Hematopoietic multipotent progenitor cell treated with erythropoietin and hydrocortisone succinate and interleukin-3 and kit ligand, for 6 days (in vitro differentiated cells): ENCODE measurements at places on chromosomes 12 and 14.

DNA sequence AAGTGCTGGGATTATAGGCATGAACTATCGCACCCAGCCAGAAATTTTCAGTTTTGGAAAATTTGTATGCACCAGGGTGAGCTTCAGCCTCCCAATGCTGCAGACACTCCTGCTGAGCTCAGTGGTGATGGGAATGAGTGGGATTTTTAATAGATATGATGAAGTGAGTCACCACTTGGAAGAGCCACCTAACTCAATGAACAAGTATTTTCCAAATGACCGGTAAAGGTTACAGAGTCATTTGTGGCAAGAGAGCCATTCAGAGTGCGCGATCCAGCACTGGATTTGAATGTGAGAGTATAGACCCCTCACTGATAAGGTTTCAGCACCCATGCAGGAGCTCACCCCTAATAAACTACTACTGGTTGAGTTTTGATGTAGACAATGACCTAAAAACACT is 100.7 kb downstream of the PPP2R5C start:
- no peak for DNase-seq

- no peak for DNase-seq
Observed at GRCh38 chr12:117034249-117034648, 65.0 kb downstream of the TESC start.

GRCh38 chr12:3631759-3632158 is 121.2 kb downstream of the CRACR2A start:
- no peak for DNase-seq

GRCh38 chr14:35539969-35540368 is 6.0 kb downstream of the INSM2 start:
- DNase-seq: no peak

- DNase-seq: no peak
Observed at GRCh38 chr12:89427508-89428156, 75.3 kb upstream of the DUSP6 start.

- no peak for DNase-seq
Observed at GRCh38 chr12:74776378-74776777, 238.7 kb downstream of the ATXN7L3B start.

DNA sequence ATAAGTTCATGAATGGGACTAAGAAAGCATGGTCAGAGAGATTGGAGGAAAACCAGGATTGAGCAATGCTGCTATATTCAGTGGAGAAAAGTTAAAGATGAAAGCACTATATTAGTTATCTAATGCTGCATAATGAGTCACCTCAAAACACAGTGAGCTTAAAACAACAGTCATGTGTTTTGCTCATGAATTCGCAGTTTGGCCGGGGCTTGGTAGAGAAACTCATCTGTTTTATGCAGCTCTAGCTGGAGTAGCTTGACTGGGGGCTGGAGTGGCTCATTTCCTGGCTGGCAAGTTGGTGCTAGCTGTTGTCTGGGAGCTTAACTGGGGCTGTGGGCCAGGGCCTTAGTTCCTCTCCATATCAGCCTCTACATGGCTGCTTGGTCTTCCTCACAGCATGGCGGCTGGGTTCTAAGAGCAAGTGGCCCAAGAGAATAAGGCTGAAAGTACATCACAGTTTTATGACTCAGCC is 90.1 kb downstream of the ADCK1 start:
- DNase-seq: no peak

- no peak for DNase-seq
Observed at GRCh38 chr12:53051058-53051880, 1.4 kb downstream of the TNS2 start.

DNA sequence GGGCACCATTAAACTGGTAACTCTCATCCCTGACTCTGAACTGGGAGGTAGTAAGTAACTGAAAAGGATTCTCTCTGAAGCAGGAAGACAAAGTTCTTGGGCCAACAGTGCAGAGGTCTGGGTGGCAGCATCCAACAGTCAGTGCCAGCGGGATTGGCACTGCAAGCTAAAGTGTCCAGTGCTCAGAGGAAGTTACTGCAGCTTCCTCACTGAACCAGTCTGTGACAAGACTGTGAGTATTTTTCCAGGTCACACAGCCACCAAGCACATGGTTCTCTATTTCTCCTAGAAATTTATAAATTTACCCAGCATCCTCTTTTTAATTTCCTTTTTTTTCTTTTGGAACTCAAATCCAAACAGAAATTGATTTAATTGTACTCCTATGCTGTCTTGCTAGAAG is 81.6 kb upstream of the FAR2 start:
- DNase-seq: no peak

DNA sequence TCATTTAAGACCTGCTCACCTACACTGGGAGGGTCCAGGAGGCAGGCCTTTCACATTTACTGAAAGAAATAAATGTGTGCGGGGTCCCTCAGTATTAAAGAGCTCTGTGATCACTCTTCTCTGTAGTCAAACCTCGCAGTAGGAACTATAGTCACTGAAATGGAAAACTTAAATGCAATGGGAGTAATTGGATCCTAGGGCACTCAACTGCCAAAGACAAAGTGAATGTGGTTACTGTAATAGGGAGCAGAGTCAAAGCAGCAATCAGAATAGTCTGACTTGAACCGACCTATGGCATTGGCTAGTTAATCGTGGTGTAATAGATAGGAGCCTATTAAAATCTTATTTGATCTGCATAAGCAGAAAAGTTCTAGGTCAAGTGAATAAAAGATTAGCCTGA is 26.6 kb upstream of the DYRK2 start:
- no peak for DNase-seq

- DNase-seq: no peak
Observed at GRCh38 chr12:4121506-4122020, 152.0 kb upstream of the CCND2 start.

GRCh38 chr12:25263594-25263993 is 12.9 kb upstream of the KRAS start:
- no peak for DNase-seq

GRCh38 chr12:111409780-111410430 is 4.2 kb downstream of the SH2B3 start:
- peak; percentile 74 for DNase-seq

DNA sequence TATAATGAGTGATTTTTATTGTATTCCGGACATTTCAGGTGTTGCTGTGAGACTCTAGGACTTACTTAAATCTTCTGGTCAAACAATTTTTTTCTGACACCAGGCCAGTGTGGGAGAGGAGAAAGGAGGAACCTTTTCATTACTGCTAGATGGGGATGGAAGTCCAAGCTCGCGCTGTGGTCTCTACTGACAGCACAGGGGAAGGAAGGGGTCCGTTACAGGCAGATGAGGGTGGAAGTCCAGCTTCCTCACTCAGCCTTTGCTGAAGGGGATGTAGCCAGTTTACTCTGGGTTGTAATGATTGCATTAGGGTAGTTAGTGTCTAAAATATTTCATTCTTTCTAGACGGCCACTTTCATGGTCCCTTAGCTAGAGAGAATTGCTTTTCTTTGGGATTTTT is 26.3 kb upstream of the ST8SIA1 start:
- DNase-seq: no peak

DNA sequence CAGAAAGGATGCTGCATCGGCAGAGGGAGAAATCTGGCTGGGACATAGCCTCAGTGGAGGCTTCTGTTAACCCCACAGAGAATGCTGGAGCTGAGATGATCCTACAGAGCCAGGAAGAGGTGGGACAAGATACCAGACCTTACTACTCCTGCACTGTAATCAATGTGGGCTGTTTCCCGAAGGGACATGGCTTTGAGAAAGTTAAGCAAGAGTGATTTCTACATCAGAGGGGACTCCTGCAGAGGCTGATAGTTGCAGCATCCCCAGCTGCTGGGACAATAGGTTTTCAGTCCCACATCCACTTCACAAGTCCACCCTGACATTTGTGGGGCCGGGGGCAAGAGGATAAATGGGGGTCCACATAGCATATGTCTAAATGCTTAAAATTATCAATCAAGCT is 22.5 kb upstream of the CMKLR1 start:
- DNase-seq: no peak

DNA sequence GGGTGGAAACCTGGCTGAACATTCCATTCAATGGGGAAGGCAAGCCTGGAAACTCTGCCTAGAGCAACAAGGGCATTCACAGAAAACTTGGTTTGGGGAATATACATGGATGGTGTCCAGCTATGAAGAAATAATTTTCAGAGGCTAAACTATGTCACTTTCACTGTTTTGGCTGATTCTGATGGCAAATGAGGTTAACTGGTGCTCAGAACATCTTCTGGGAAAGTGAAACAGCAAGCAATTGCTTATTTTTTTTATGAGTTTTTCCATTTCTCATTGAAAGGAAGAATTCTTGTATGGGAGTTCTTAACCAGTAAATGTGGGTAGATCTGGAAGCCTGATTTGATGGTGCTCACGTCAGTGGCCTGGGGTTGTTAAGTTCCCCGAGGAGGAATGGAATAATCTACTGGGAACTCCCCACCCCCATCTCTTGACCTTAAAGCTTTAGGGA is 132.8 kb upstream of the BTG1 start:
- no peak for DNase-seq

GRCh38 chr14:45251912-45252311 is 1.1 kb downstream of the MIS18BP1 start:
- peak; percentile 80 for DNase-seq

DNA sequence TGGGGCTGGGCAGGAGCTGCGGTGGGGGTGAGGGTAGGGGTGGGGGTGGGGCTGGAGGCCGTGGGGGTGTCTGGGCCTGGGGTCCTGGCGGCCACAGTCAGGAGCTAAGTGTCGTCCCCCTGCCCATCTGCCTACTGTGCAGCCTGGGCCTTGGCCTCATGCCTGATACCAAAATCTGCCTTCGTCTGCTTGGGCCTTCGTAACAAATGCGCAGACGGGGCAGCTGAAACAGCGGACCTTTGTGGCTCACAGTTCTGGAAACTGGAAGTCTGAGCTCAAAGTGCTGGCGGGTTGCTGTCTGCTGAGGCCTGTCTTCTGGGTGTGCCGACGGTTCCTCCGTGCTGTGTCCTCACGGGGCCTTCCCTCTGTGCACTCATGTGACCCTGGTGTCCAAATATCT is 61.7 kb downstream of the KIF26A start:
- DNase-seq: no peak

DNA sequence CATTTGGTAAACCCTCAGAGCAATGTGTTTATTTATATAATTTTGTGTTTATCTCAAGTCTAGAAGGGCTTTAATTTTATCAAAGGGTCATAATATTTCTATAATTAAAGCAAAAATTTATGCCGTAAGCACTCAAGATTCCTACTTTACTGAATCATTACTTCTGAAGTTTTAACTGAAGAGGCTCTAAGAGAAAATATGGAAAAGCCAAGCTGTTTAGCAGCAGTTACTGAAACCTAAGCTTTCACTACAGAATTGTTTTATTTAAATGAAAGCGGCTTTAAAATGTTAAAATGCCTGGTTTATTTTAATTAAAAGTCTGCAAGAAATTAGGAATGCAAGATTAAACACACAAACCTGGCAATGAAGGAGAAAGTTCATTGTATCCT is 73.9 kb upstream of the BBS10 start:
- no peak for DNase-seq

GRCh38 chr12:94536040-94536965 is 76.6 kb upstream of the CEP83 start:
- no peak for DNase-seq

GRCh38 chr12:109963743-109964429 is 32.3 kb downstream of the GIT2 start:
- DNase-seq: no peak

- DNase-seq: no peak
Observed at GRCh38 chr14:91925001-91925726, 22.3 kb downstream of the FBLN5 start.

GRCh38 chr12:49336645-49337584 is at the start of gene C1QL4:
C1QL4 (minus strand) TSS chr12:49337188; CDS start chr12:49336477, 711 bp downstream.
- DNase-seq: peak; percentile 87

DNA sequence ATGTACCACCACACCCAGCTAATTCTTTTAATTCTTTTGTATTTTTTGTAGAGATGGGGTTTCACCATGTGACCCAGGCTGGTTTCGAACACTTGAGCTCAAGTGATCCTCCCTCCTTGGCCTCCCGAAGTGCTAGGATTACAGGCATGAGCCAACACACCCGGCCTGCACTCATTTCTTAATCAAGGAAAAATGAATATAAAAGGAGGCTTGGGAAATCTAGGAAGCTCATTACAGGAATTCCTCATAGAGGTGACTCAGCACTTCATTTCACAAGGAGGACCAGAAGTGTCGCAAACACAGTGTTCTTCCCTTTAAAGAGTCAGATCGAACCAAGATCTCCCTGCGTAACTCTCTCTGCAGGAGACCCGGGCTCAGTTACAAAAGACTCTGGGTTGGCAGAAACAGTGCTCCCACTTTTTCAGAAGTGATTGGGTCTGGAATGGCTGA is 30.3 kb downstream of the NFKBIA start:
- peak; percentile 52 for DNase-seq

DNA sequence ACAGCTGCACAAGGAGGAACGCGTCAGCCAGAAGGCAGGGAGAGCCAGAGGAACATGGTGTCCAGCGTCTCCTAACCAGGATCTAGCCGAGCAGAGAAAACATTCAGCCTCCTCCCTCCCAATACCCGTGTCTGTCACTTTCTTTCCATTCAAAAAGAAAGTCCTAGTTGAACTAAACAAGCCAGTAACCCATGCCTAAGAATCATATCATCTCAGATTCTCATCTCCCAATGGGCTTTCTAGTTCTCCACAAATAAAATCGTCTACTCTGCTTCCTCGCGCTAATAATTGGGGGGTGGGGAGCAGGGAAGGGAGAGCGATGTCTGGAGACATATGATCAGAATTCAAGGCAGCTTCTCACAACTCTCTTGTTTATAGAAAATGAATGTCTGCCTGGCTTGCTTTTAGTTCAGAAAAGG is 7.4 kb downstream of the NKX2-1 start:
- DNase-seq: no peak

- no peak for DNase-seq
Observed at GRCh38 chr14:88618476-88618875, 55.6 kb downstream of the ZC3H14 start.

DNA sequence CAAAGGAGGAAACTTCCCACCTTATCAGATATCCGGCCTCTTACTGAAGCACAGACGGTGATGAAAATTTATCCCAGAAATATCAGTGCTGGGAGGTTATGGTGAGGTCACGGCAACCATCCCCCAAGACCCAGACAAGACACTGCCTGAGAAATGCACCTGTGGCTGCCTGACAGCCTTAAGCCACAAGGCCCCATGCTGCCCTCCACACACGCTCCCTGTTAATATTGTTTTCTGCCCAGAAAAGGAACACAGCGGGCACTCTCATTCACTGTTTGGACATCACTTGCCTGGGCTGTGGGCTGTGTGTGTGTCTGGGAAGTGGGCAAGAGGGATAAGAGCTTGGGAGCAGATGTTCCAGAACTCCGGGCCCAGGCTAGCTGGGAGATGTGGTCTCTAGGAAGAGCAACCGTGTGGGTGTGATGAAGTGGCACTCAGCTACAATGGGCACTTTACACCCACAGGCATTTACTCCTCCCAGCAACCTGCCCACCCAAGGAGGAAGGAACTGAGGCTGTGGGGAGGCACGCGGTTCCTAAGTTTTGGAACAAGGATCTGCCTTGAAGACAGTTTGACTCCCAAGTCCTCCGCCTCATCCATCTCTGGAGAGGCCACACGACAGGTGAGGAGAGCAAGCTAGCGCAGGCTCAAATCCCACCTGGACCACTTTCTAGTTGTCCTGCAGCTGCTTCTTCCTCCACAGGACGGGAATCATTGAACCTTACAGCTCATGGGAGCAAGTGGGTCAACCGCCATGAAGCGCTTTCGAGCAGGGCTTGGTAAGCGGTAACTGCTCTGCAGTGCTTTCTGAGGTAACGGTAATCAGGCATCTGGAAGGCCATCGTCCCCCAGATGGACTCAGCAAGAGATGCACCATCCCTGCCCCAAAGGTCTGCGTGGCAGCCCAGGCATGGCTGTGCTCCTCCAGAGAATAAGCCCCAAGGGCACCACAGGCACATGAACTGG is 91.4 kb downstream of the CHGA start:
- no peak for DNase-seq

GRCh38 chr14:58119381-58119780 is 32.6 kb downstream of the ARMH4 start:
- no peak for DNase-seq

GRCh38 chr14:74848768-74849167 is 27.2 kb downstream of the PROX2 start:
- no peak for DNase-seq
